ENCODE measurements at places on chromosomes 5 and 9.

DNA sequence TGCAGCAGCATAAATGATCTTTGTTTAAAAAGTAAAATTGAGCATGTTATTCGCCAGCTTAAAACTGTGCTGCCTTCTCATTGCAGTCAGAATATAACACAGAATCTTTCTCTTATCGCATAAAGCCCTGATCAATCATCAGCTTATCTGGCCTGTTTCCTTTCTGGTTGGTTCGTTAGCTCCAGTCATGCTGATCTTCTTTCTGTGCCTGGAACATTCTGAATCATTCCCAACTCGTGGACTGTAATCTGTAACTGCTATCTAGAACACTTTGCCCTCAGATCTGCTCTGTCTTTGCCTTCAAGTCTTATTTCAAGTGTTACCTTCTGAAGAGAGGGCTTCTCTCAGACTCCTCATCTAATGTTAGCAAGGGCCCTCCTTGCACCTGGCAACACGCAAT lies 11.9 kb upstream of the FER start:
- DNase-seq, result no peak

GRCh38 chr9:72355153-72355552 lies 9.9 kb downstream of the ZFAND5 start:
- DNase-seq, result no peak

DNA sequence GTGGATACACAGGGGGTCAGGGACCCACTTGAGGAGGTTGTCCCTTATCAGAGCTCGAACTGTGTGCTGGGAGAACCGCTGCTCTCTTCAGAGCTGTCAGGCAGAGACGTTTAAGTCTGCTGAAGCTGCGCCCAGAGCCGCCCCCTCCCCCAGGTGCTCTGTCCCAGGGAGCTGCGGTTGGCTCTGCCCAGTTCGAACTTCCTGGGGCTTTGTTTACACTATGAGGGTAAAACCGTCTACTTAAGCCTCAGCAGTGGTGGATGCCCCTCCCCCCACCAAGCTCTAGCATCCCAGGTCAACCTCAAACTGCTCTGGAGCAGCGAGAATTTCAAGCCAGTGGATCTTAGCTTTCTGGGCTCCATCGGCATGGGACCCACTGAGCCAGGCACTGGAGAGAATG lies 15.9 kb downstream of the SRD5A1 start:
- DNase-seq, result no peak

DNA sequence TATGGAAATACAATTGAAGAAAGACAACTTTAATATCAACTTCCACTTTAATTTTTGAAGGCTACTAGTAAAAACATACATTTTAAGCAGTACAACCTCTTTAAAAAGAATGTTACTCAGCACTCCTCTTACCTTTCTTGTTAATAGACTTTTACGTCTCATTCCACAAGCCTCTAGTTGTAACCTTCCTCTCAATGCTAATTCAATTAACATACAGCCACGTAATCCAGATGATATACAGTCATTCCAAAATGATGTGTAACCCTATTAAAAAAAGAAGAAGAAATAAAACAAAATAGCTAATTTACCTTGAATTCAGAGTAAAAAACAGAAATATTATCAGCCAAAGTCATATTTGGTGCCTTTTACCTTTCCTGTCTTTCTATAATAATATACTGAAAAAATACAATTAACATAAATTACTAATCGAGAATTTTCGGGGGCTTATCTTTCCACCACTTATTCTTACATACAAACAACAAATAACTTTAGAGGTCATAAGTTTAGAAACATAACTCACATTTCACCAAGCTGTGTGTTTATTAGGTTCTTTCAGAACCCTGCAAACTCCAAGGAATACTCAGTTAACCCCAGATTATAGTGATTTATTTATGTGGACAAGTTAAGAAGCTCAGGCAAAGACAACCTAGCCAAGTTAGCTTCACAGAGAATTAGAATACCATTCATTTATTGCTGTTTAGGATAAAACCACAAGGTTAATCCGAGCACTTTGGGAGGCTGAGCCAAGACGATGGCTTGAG lies 30.3 kb downstream of the GOLPH3 start:
- no peak for DNase-seq

DNA sequence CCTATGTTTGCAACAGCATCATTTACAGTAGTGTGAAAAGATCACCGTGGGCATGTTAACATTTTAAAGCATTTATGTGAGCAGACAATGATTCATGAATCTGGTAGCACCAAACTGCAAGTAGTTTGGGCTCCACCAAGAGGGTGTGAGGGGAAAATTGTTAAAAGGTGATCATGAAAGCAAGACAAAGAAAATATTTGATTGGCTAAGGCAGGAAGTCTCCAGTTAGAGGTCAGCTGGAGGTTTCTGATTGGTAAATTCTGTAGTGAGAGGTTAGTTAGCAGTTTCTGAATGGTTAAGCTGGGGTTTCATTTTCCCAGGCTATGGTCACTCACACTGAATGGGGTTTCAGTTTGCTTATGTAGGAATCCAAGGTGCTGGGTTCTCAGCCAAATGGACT lies 13.5 kb upstream of the DRD1 start:
- no peak for DNase-seq

GRCh38 chr5:158174918-158175851 lies 316.2 kb upstream of the CLINT1 start:
- DNase-seq, result peak; percentile 7

- DNase-seq, result no peak
Observed at GRCh38 chr9:107213080-107213479, 70.0 kb upstream of the RAD23B start.

DNA sequence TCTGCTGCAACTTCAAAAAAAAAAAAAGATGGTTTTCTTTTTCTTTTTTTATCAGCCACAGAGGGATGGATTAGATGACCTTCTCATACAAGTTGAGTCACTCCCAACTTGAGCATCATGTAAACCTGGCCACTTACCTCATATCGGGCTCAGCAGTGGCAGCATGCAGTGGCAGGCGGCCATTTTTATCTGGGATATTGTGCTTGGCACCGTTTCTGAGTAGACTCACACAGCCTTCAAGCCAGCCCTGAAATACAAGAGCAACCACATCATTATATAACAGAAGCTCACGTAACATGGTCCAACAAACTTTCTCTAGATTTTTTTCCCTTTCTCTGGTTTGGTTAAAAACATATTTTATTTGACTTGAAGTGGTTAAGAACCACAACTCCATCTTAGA lies 62.6 kb downstream of the ANKRD55 start:
- DNase-seq, result no peak

GRCh38 chr9:128211186-128211980 lies 8.2 kb downstream of the DNM1 start:
- no peak for DNase-seq
